ENCODE measurements at places on chromosomes 12 and 14. TPM values are rescaled to one million over a fixed set of nuclear protein-coding genes. Genes with fewer than 3 reads are reported as not detected.
A peak's percentile ranks its signal among the peaks of the same experiment; 100 is the strongest.

DNA sequence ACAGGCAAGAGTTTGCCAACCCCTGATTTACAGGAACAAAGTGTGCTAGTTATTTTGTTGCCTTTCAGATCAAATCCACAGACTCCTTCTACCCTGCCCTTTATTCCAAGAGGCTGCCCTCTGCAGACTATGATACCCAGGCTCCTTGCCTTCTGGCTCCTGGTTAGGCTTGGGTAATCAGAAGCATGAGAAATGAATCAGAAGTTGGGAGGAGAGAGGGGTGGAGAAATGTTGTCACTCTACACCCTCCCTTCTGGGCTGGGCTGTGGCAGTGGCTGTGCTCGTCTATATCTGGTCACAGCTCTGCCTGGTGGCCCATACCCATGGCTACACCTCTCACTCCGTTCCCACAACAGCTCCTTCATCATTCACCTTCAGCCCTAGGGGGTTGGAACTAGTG, 204.6 kb upstream of the PLXNC1 start:
- peak; percentile 19 for ATAC-seq

- ATAC-seq, result no peak
Measured at GRCh38 chr12:42482041-42482747, 107.4 kb downstream of the PRICKLE1 start.

Gene AGAP2
- total RNA-seq, result 34.9 TPM

GRCh38 chr14:71467361-71467811, 464.8 kb upstream of the RGS6 start:
- no peak for ATAC-seq

DNA sequence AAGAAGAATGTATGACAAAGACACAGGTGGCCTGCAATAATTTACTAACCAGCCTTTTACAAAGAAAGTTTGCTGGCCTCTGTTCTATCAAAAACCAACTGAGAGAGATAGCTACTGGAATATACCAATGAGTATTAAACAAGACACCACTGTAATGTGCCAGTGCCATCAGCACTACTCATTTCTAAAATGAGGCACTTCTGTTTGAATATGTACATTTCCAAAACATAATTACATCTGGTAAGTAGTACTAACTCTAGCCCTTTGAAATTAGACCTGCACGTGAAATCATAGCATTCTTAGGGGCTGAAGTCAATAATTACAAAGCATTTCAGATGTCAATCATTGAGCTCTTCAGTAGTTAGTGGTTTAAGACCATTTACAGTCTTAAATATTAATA, 6.9 kb upstream of the SYCP3 start:
- no peak for ATAC-seq

DNA sequence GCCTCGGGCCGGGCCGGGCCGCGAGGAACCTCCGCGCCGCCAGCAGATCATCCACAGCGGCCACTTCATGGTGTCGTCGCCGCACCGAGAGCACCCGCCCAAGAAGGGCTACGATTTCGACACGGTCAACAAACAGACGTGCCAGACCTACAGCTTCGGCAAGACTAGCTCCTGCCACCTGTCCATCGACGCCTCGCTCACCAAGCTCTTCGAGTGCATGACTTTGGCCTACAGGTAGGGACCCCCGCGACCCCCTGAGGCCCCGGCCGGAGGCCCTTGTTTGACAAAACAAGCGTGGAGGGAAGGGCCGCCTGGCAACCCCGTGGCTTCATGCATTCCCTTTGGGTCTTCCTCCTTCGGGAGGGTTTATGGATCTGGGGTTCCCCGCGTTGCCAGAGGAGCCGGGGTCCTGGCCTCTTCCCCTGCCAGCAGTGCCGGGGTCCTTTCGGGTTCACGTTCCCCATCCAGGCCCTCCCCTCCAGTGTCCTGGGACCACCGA, 526 bp downstream of the MLXIP start:
- ATAC-seq, result peak; percentile 2

DNA sequence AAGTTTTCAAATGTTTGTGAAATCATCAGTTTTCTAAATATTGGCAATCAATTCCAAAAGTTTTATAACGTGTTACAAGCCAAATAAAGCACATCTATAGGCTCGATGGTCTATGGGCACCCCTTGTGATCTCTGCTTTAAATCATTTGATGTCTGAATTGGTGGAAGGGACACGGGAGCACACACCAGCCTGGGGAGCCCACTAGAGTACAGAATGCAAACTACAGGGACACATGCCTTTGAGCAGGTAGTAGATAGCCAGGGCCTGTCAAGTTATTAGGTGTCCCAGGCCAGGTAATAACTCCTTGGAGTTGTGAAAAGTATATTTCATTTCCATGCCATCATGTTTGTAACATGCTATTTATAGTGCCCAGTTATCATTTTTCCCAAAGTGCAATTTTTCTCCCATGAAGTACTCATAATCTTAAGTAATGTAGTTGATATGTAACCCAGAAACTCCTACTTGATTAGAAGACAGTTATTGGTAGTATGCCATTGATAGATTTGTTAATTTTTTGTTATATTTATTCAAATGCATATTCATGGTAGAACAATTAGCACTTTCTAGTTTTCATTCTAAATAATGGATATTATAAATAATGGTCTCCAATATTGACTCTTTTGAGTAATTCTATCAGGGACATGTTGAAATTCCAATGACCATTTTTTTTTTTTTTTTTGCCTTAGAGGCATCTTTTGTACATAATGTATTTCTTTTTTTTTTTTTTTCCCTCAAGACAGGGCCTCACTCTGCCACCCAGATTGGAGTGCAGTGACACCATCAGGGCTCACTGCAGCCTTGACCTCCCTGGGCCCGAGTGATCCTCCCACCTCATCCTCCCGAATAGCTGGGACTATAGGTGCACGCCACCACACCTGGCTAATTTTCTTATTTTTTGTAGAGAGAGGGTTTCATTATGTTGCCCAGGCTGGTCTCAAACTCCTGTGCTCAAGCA, 96.9 kb upstream of the FGD4 start:
- ATAC-seq, result peak; percentile 62

DNA sequence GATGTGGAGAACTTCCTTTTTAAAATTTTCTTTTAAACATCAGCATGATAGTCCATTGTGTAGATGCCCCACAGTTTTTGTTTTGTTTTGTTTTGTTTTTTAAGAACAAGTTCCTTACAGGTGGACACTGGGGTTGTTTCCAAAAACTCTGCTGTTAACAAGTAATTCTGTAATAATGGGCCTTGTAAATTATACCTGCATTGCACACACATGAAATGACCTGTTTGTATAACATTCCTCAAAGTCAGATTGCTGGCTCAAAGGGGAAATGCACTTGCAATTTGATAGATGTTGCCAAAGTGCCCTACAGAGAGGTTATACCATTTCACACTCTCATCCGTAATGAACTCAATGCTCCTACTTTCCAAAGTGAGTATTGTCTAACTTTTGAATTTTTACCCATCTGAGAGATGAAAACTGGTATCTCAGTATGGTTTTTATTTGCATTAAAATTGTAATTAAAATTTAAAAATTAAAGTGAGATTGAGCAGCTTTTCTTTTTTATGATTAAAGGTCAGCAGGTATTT, 89.2 kb downstream of the SPPL3 start:
- ATAC-seq, result no peak

GRCh38 chr12:107955966-107956643, 173.0 kb upstream of the WSCD2 start:
- ATAC-seq, result no peak

Gene KRT6C
- total RNA-seq, result not detected

Gene RPS6KL1
- total RNA-seq, result 3.2 TPM

GRCh38 chr12:117552971-117553370, 191.5 kb upstream of the NOS1 start:
- no peak for ATAC-seq

- no peak for ATAC-seq
Measured at GRCh38 chr14:85599939-85600338, 70.0 kb downstream of the FLRT2 start.

DNA sequence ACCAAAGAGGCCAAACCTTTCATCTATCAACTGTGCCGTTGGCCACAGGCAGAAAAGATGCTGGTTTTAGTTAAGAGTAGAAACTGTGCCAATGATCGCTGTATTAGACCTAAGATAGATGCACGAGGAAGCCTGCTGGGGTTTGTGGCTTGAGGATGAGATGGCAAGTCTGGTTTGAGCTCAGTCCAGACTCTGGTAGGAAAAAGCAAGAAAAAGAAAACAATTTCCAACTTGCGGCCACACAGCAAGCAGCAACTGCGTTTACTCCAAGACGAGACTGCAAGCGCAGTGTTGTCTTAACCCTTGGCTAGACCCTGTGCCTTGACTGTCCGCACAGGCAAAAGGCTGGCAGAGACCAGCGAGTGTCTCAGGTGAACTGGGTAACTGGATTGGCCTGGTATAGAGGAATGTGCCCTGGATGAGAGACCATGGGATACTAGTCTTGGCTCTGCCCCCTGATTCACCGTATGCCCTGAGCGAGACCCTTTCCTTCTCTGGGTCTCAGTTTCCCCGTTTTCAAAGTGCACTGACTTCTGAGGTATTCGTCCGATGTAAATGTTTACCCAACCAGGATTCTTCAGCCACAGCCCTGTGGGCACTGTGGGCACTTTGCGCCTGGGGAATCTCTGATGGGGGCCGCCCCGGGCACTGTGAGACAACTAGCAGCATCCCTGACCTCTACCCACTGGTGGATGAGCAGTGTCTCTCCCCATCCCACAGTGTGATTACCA, 113.4 kb downstream of the DICER1 start:
- ATAC-seq, result no peak

DNA sequence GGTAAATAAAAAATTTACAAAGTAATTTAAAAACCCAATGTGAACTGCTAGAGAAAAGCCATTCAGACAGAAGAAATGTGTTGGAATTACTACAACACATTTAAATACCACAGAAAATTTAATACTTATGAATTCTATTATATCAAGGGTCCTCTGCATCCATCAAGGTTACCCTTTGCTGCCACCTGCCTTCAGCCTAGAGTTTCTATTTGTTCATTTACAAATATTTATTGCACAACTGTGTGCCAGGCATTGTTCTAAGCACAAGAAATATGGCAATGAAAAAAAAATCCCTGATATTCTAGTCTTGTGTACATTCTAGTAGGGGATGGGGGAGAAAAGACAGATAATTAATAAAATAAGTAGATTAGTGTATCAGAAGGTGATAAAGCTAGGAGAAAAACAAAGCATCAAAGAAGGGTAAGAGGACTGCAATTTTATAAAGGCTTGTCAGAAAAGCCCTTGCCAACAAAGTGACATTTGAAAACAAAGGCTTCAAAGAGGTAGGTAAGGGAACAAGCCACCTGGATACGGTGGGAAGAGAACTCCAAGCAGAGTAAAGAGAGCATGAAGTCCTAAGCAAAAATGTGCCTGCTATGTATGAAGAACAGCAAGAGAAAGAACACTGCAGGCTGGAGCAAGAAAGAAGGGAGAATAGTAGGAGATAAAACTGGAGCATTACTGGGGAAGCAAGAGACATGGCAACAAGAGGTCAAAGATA, 59.1 kb upstream of the SLC6A13 start:
- no peak for ATAC-seq

GRCh38 chr12:108788076-108788782, 56.9 kb upstream of the CORO1C start:
- no peak for ATAC-seq
